ENCODE measurements at places on chromosomes 4 and X.

DNA sequence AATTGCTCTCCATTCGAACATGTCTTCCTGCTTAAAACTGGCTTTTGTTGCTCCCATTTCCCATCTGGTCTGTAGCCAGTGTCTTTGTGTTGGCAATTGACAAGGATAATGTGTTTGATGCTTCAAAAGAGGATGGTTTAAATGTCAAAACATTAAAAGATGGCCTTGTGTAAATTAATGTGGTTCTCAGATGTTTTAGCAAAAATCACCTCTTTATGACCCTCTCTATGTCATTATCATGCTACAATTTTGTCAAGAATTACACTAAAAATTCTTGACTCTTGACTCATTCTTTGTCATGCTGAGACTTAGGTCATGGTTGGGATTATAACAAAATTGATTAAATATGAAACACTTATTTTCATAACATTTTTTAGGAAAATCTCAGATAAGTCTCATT is 47.4 kb downstream of the TMEM131L start:
- no peak for DNase-seq

- no peak for DNase-seq
These were observed 4.5 kb downstream of the MRFAP1 start for GRCh38 chr4:6644792-6645530.

DNA sequence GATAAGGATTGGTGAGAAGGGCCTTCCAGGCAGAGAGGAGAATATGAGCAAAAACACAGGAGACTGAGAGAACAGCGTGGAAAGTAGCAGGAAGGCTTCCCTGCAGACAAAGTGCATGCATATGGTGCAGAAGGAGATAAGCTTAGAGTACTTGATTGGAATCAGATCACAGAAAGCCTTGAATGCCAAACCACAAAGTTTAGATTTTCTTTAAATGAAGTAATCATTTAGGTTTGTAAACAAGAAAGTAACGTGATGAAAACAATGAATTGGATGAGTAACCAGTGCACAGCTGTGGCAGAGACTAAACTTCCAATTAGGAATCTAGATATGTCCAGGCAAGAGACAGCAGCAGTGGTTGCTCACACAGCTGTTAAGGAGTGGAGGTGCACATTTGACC is 83.8 kb upstream of the C1QTNF7 start:
- no peak for DNase-seq

DNA sequence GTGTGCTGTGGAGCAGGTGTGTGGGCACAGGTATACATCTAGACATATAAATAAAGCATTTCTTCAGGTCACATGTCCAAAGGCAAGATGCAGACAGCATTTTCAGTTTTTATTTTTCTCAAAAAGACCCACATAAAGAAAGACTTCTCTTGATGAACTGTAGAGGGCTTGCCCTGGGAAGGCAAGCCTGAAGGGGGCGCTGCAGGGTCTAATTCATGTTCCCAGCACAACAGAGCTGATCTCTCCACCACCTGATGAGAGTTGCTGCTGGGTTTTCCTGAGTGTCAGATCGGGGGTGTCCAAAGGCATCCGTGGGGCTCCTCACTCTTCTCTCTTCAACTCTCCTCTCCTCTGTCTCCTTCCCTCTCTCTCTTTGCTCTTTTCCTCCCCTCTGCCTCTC is 26.6 kb downstream of the ADRA2C start:
- no peak for DNase-seq

GRCh38 chr4:98720871-98721480 is 62.6 kb upstream of the TSPAN5 start:
- DNase-seq: no peak

DNA sequence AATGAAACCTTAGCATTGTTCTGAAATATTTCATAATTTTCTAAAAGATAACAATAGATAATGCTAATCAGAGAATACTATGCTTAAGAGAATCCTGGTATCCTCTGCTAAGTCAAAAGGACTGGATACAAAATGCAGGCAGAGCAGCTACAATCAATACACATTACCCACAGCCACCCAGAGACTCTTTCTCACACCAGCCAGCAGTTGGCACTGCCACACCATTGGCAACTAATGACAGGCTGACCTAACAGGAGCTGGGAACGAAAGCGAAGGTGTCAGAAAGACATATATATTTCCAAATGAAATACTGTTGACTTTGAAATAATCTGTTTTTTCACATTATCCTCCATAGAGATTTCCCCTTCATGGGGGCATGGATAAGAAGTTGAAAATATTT is 122.6 kb upstream of the PLAC1 start:
- no peak for DNase-seq

DNA sequence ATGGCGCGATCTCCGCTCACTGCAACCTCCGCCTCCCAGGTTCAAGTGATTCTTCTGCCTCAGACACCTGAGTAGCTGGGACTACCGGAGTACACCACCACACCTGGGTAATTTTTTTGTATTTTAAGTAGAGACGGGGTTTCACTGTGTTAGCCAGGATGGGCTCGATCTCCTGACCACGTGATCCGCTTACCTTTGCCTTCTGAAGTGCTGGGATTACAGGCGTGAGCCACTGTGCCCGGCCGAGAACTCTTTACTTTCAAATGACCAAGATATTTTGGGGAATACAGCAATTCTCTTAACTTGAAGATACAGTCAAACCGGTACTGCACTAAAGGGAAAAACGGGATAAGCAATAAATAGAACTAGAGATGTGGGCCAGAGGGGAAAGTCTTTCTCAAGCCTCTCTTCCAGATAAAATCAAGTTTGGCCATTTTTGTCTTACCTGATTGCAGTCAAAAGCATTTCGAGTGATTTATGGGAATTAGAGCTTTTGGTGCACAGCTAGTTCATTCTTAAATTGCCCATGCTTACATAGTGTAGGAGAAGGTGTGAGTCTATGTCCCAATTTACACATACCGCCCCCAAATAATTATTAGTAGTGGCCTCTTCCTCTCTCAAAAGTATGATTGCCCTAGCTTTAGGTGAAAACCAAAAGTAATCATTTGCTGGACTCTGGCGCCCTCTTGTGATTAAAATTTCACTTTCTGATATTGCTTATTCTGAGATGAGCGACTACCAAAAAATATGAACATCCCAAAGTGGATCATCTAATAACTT is 53.2 kb upstream of the ABCG2 start:
- no peak for DNase-seq

DNA sequence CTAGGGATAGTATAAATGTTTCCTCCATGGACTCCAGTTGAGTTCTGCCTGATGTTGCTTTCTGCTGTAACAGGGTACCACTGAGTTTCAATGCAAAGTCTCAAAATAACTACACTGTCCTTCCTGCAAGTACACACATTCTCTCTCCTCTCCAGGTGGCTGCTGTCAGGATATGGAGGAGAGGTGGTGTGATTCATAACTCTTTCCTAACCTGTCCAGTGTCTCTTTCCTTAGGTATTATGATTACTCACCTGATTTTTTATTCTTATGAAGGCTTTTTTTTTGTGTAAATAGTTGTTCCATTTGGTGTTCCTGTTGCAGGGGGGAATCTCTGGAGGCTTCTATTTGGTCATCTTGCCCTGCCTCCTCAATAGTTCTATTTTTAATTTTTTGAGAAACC is 39.8 kb upstream of the POF1B start:
- DNase-seq: no peak

DNA sequence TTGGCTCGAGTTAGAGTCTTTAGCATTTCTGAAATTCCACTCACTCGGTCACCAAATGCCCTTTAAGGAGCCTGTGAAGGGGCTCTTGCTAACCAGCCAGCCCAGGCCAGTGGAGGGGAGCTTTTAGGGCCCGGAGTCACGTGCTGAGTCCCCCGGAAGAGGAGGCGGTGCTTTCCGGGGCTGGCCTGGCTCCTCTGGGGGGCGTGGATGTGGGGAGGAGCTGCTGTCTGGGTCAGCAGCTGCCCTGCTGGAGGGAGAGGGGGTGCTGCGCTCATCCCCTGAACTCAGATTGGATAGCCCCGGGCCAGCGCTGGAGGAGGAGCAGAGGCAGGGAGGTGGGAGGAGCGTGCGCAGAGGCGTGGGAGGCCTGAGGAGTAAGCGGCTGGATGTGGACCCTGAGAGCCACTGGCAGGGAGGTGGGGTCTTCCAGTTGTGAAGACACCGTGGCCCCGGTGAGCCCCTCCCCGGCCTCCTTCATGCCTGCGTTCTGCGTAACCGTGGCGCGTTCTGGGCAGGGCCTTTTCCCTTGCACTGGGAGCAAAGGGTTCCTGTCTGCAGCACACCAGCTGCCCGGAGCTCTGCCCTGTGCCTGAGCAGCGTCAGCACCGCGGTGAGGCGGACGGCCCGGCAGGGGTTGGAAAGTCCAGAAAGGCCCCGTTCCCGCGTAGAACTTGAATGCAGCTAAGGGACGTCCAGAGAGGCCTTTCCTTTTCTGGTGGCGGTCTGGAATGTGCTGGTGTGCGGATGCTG is 19.7 kb downstream of the MAEA start:
- peak; percentile 28 for DNase-seq

DNA sequence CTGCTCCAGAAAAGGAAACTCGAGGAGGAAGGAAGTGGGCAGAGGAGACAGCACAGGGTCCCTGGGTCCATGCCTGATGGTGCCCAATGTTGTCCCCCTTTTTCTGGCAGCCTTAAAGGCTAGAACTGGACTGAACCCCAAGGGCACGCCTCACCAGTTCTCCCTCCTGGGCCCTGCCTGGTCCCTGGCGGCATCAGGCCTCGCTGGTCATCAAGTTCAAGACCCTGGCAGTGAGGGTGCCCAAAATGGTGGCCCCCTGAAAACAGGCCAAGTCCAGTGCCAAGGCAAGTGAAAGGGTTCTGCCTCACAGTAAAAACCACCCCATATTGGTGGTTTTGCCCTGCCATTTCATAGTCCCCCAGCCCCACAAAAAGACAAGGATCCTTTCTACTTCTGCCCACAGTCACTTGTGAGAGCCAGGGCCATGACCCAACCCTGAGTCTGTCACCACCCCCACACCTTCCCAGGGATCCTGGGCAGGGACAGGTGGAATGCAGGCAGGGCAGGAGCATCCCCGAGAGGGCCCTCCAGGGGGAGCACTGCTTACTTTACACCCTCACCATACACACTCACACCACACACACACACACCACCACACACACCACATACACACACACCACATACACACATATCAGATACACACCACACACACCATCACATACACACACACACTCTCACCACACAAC is 107.6 kb downstream of the DCTD start:
- no peak for DNase-seq

DNA sequence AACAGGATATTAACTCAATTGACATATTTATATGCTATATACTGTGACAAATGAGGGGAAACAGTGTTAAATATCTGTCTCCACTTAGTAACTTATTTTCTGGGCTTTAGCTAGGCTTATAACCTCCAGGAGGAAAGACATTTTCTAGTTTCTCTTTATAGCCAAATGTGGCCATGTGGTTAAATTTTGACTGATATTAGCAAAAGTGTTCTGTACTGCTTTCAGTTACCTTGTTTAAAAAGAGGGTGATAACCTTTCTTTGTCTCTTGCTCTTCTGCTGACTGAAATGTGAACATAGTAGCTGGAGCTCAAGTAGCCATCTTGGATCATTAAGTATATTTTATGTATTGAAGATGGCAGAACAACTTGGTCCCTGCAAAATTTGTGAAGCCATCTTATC is 253.7 kb downstream of the PDHA2 start:
- DNase-seq: no peak

- DNase-seq: no peak
These were observed 16.0 kb downstream of the ZNF275 start for GRCh38 chrX:153349952-153350351.

- no peak for DNase-seq
These were observed 30.8 kb upstream of the LRBA start for GRCh38 chr4:151045907-151046306.

DNA sequence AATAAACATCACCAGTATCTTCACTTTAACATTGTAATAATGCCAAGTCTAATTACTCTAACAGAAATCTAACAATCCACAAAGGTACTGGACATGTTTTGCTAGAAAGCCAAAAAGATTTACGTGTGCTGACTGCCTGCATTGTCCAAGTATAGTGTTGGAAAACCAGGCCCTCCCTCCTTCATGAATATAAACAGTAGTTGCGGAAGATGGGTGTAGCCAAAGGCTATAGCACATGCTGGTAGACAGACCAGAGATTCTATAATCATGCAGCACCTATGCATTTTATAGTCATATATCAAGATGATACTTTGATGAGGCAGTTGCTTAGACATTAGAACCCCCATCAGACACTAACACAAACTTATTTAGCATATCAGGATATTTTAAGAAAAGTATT is 22.6 kb downstream of the ZNF280C start:
- no peak for DNase-seq

DNA sequence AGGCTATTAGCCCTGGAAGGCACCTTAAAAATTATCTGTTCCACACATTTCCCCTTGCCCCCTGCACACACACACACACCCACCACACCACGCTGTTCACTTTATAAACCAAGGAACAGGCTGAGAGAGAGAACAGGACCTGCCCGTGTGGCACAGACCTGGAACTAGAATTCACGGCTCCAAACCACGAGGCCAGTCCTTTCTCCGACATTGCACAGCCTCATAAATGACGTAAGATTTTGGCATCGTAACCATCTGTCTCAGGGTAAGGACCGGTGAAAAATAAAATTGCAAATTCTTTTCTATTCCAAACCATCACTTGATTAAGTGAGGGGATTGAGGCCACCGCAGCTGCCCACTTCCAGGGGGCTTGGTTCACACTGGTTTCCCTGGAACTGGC is 330.3 kb downstream of the BCOR start:
- DNase-seq: no peak

- DNase-seq: no peak
These were observed 20.7 kb downstream of the ZFYVE28 start for GRCh38 chr4:2397596-2398379.

GRCh38 chr4:75654905-75655304 is 18.3 kb downstream of the G3BP2 start:
- DNase-seq: no peak

GRCh38 chr4:140168474-140168873 is 14.5 kb upstream of the MAML3 start:
- DNase-seq: no peak

GRCh38 chrX:39017077-39017476 is 215.8 kb downstream of the MID1IP1 start:
- DNase-seq: no peak

DNA sequence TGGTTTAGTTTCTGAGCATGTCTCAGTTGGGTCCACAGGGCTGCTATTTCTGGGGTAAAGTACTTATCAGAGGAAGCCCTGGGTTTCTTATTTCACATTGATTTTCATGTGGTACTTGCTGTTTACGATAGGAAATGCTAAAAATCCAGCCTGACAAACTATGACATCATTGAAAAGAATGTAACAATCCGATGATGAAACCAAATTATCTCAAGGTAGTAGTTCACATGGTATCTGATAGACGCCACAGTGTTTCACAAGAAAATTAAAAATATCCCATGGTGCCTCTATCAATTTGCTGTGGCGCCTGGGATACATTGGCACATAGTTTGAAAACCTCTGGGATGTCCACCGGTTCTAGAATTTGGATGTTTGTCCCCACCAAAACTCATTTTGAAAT is 418.9 kb upstream of the RPS6KA3 start:
- DNase-seq: no peak

GRCh38 chrX:103148075-103148474 is 55.1 kb upstream of the NXF3 start:
- DNase-seq: no peak

GRCh38 chr4:79578606-79579005 is 170.6 kb upstream of the GK2 start:
- no peak for DNase-seq

All from stimulated activated CD4-positive, alpha-beta T cell treated with anti-CD3 and anti-CD28 coated beads, Interleukin-15, amount 100 ng/mL, for 1 hour (primary cell).